ENCODE measurements at places on chromosomes 6 and 20. TPM values are rescaled to one million over a fixed set of nuclear protein-coding genes. Genes with fewer than 3 reads are reported as not detected.

- no peak for DNase-seq
Measured at GRCh38 chr20:45008521-45009049, 42.3 kb downstream of the STK4 start.

DNA sequence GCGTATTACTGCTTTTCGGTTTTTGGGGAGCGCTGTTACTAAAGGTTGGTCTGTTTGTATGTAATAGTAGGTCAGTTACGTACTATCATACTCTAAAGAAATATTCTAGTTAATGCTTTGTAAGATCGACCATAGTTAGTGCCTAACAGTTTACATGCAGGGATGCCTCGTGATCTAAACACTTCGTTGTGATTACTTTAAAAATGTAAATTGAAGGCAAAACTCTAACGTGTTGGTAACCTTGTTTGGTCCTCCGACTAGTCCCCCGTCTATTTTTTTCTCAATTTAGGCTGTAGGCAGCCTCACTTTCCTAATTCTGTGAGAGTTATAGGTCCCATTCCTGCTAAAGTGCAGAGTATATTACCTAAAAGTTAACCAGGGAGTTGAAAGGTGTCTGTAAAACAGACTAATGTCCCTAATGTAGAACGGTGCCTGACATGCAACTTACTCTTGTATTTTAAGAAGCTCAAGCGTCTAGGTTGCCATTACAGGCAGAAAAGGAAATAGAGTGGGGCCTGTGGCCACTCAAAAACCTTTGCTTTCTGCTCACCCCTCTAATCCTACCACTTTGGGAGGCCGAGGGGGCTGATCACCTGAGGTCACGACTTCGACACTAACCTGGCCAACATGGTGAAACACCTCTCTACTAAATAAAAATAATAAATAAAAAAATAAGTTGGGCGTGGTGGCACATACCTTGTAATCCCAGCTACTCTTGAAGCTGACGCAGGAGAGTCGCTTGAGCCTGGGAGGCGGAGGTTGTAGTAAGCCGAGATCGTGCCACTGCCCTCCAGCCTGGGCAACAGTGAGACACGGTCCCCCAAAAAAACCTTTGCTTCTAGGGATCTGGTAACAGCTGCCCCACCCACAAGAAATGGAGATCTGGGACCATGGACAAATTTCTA, 37.8 kb downstream of the HFE start:
- DNase-seq, result no peak

DNA sequence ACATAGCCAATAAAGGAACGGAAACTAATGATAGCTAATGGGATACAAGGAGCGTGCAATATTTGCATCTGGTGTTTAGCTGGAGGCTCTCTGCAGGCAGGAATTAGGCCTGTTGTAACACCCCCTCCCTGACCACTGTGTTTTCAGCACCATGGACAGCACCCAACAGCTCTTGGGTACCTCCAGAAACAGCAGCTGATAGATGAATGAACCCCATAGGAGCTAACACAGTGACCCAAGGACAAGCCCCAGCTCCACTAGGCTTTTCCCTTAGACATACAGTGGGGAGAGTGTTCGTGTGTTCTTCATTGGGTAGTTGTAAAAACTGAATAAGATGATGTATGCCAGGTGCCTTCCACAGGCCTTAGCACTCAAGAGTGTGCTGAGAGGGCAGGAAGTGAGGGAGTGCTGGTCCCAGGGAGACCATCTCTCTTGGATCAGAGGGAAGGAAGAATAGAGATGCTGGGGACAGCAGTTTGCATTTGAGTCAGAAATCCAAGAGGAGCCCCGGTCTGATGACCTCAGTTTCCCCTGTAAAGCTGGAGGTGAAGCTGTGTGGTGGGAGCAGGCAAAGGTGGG, 161.3 kb downstream of the PHACTR3 start:
- DNase-seq, result no peak

DNA sequence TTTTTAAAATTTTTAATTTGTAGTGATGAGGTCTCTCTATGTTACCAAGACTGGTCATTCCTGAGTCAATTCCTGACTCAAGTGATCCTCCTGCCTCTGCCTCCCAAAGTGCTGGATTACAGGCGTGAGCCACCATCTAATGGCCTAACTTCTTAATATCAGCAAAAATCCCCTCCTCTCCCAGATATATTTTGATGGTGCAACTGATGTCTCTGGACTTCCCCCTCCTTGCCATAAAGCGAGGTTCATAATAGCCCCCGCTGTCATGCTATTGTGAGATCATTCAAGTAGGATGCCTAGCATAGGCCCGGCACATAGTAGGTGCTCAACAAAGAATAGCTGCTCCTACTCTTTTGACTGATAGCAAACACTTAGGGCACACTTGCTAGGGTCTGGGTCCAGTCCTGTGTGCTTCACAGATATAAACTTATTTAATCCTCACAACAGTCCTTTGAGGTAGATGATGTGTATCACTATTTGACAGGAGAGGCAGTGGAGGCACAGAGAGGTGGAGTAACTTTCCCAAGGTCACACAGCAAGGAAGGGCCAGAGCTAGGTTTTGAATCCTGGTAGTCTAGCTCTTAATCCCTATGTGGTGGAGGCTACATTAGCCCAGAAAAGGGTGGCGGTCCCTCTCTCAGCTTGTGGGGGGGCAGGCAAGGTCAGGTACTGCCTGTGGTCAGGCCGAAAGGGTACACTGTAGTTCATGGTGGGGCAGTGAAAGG, 14.6 kb downstream of the SRC start:
- peak; percentile 18 for DNase-seq

Gene SLCO4A1
- 5.9 TPM for total RNA-seq
